CD4-positive, alpha-beta T cell (primary cell): ENCODE measurements at places on chromosomes 4 and X. TPM values are rescaled to one million over a fixed set of nuclear protein-coding genes. Genes with fewer than 3 reads are reported as not detected.

Gene INPP4B
- 50.7 TPM for total RNA-seq

Gene EGFL6
- not detected for total RNA-seq

Gene GLUD2
- total RNA-seq, result 0.31 TPM

Gene RTL5
- total RNA-seq, result 1.1 TPM

Gene RTL9
- not detected for total RNA-seq

Gene PPP4R3C
- not detected for total RNA-seq

Gene PNMA3
- total RNA-seq, result 2.6 TPM

Gene ARHGAP36
- not detected for total RNA-seq

Gene FGG
- not detected for total RNA-seq

DNA sequence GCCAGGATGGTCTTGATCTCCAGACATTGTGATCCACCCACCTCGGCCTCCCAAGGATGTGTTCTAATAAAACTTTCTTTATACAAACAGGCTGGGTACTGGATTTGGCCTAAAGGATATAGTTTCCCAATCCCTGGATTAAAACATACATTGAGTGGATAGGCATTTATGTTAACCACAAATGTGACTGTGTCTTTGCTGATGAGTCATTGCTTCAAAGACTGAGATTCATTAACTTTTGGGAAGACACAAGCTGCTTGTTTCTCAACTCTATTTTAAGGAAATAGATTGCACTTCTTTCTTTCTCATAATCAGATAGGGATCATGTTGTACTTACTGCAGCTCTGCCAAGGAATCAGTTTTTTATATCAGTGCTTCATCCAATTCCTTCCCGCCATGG, 131.3 kb upstream of the AGA start:
- no peak for DNase-seq
- H3K4me3 ChIP-seq, result no peak overlapping the region
- no peaks in the 10 kb centered on the region for H3K36me3 ChIP-seq
- H3K27ac ChIP-seq, result no peak overlapping the region
- H3K27me3 ChIP-seq, result no peaks in the 10 kb centered on the region

GRCh38 chrX:80578517-80579105, 158.4 kb downstream of the TENT5D start:
- no peak overlapping the region for H3K4me3 ChIP-seq
- H3K27ac ChIP-seq, result no peak overlapping the region
- no peak for DNase-seq
- no peaks in the 10 kb centered on the region for H3K36me3 ChIP-seq

DNA sequence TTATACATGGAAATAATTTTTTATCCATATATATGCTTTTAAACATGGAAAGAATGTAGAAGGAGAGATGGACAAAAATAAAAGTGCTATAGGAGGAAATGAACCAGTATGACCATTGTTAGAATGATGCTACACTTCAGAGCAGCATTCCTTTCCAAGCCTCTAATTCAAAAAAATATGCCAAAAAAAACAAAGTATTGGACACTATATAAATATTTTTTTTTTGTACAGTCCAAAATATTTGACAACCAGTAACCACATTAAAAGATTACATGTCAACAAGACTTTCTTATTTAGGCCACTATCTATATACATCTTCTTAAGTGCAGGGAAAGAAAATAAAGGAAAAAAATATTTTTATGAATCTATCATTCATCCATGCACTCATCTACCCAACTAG, 198.6 kb downstream of the LRBA start:
- no peak overlapping the region for H3K27ac ChIP-seq
- H3K27me3 ChIP-seq, result no peaks in the 10 kb centered on the region
- H3K4me1 ChIP-seq, result no peaks in the 10 kb centered on the region
- peaks cover 12% of the 10 kb centered on the region for H3K36me3 ChIP-seq

- H3K4me1 ChIP-seq, result no peaks in the 10 kb centered on the region
- DNase-seq, result no peak
- no peak overlapping the region for H3K4me3 ChIP-seq
- no peak overlapping the region for H3K27ac ChIP-seq
- H3K27me3 ChIP-seq, result no peaks in the 10 kb centered on the region
- H3K36me3 ChIP-seq, result no peaks in the 10 kb centered on the region
These were observed 41.8 kb upstream of the PDLIM5 start for GRCh38 chr4:94409962-94410361.

GRCh38 chrX:24508375-24508774, 43.3 kb downstream of the PDK3 start:
- H3K4me1 ChIP-seq, result no peaks in the 10 kb centered on the region
- no peak overlapping the region for H3K4me3 ChIP-seq
- no peak for DNase-seq
- H3K36me3 ChIP-seq, result peaks cover 39% of the 10 kb centered on the region

DNA sequence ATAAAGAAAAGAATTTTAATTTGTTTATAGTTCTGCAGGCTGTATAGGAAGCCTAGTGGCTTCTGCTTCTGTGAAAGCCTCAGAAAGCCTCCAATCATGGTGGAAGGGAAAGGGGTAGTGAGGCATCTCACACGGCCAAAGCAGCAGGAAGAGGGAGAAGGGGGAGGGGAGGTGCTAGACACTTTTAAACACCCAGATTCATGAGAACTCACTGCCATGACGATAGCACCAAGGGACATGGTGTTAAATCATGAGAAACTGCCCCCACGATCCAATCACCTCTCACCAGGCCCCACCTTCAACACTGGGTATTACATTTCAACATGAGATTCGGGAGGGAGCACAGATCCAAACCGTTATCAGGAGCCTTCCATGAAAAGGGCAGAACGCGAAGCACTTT, 18.1 kb downstream of the SMIM31 start:
- H3K36me3 ChIP-seq, result no peaks in the 10 kb centered on the region
- H3K4me1 ChIP-seq, result no peaks in the 10 kb centered on the region
- no peak overlapping the region for H3K4me3 ChIP-seq
- H3K27ac ChIP-seq, result no peak overlapping the region
- no peak for DNase-seq
- no peaks in the 10 kb centered on the region for H3K27me3 ChIP-seq

DNA sequence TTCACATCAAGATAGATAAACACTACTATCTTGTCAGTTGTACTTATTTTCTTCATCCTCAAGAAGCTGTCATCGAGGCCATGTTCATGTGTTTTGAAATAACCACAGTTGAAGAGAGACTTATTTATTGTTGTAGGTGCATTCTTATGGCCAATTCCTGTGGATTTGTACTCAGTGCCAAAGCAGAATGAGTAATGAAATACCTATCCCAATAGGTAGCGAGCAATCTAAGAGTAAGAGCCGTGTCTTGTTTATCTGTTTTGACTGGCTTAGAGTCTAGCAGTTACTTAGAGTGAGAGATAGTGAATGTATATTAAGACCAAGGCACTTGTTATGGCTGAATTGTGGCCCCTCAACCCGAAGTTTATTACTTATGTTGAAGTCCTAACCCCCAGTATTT, 631.0 kb upstream of the SPANXN1 start:
- no peak overlapping the region for H3K4me3 ChIP-seq
- H3K36me3 ChIP-seq, result no peaks in the 10 kb centered on the region
- H3K27ac ChIP-seq, result no peak overlapping the region
- no peaks in the 10 kb centered on the region for H3K4me1 ChIP-seq
- DNase-seq, result no peak

DNA sequence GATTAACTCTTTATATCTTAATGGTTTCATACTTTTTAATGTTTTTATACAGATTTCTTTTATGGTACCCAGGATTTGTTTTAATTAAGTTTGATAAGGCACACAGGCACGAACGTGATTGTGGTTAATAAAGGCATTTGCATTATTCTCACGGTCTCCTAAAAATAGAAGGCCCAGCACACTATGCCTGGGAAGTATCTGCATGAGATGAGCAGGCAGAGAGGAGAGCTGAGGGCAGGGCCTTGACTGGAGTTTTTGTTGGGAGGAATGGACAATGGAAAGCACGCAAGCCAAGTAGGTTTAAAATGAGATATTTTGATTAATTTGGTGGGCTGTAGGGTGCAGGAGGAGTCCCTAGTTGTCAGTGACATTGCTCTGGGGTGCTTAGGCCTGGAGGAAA, 1714.3 kb upstream of the PCDH7 start:
- H3K27ac ChIP-seq, result no peak overlapping the region
- H3K27me3 ChIP-seq, result no peaks in the 10 kb centered on the region
- H3K4me3 ChIP-seq, result no peak overlapping the region

GRCh38 chr4:182242787-182243186, 415 bp upstream of the TENM3 start:
- no peak for DNase-seq
- no peaks in the 10 kb centered on the region for H3K27me3 ChIP-seq
- no peak overlapping the region for H3K4me3 ChIP-seq

DNA sequence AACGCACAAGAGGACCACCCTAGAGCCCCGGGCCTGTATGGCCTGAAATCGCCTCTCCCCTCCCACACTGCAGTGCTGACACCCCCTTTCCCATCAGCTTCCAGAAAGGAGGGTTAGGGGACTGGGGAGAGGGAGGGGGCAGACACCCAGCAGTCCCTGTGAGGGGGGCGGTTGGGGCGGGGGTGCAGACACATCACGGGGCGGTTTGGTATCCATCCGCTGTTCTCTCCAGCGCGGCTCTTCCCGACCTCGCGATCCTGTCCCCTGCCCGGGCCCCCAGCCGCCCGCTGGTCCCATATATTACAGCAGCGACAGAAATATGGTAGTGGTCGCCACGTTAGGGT, 404 bp upstream of the GPRASP2 start:
- peak overlapping the region; percentile 62 for H3K4me3 ChIP-seq
- no peak for DNase-seq
- H3K27ac ChIP-seq, result no peak overlapping the region

GRCh38 chr4:186722796-186723291, 812 bp downstream of the FAT1 start:
- H3K27ac ChIP-seq, result no peak overlapping the region
- H3K4me3 ChIP-seq, result no peak overlapping the region

GRCh38 chr4:158164768-158165213, 8.0 kb downstream of the GASK1B start:
- no peaks in the 10 kb centered on the region for H3K36me3 ChIP-seq
- no peak overlapping the region for H3K4me3 ChIP-seq
- no peak for DNase-seq

DNA sequence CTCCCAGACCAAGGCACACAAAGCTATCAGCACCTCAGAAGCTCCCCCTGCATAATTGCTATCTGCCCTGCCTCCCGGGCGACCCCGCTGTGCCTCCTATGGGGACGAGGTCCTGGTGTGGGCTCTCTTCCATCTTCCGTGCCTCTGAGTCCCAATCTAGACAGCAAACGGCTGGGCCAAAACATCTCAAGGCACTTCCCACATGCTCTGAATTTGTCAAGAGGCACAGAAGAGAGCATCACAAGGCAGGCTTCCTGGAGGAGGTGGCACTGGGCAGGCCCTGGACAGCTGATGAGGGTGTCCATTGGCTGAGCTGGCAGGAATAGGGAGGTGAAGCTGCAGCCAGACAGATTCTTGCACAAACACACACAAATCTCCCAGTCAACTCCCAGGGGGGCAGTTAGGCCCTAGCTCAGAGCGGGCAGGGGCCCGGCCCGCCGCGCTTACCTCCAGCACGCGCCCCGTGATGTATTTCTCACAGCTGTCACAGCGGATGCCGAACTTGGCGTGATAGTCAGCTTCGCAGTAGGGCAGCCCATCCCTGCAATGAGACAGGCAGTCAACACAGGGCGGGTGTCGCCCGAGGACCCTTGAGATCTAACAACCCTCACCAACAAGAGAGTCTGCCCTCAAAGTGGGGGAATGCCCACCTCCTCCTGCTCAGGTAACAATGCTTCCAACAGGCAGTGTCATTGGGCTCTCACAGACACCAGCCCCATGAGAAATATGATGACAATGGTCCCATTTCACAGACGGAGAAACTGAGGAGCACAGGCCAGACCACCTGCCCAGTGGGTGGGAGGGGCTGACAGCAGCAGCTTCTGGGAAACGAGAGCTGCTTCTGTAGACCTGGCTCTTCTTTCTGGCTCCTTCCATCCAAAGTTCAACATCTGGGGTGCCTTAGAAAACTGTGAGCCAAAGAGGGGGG, 81.2 kb downstream of the ABLIM2 start:
- no peaks in the 10 kb centered on the region for H3K4me1 ChIP-seq
- no peak overlapping the region for H3K27ac ChIP-seq
- DNase-seq, result no peak
- no peaks in the 10 kb centered on the region for H3K36me3 ChIP-seq

GRCh38 chrX:3712051-3712869, 1.2 kb downstream of the PRKX start:
- H3K4me1 ChIP-seq, result peaks cover 32% of the 10 kb centered on the region
- DNase-seq, result no peak
- H3K27me3 ChIP-seq, result no peaks in the 10 kb centered on the region
- peak overlapping the region; percentile 76 for H3K4me3 ChIP-seq
- H3K27ac ChIP-seq, result peak overlapping the region; percentile 52

GRCh38 chrX:38154340-38154739, 66.3 kb downstream of the SRPX start:
- no peaks in the 10 kb centered on the region for H3K36me3 ChIP-seq
- no peak overlapping the region for H3K4me3 ChIP-seq
- no peak overlapping the region for H3K27ac ChIP-seq
- H3K4me1 ChIP-seq, result no peaks in the 10 kb centered on the region
- DNase-seq, result no peak

DNA sequence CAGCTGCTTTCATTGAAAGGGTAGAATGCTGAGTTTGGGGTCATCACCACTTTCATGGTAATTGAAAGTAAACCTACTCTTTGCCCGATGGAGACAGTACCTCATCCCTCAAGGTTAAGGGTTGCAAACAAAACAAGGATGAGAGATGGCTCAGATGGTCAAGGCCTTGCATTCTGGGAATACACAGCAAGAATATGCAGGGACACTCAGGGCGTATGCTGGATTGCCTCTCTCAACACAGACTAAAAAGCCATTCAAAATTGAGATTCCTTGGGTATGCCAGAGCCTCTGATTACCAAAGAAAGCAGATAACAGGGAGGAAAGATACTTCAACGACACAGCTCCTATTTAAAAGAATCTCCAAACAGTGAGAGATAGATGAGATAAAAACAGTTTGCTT, 310.4 kb downstream of the ARAP2 start:
- H3K36me3 ChIP-seq, result no peaks in the 10 kb centered on the region
- H3K27ac ChIP-seq, result no peak overlapping the region
- H3K4me3 ChIP-seq, result no peak overlapping the region
- H3K4me1 ChIP-seq, result no peaks in the 10 kb centered on the region

- H3K4me3 ChIP-seq, result no peak overlapping the region
- H3K4me1 ChIP-seq, result no peaks in the 10 kb centered on the region
- no peak for DNase-seq
These were observed 161.2 kb downstream of the EFNB1 start for GRCh38 chrX:68989865-68990606.

DNA sequence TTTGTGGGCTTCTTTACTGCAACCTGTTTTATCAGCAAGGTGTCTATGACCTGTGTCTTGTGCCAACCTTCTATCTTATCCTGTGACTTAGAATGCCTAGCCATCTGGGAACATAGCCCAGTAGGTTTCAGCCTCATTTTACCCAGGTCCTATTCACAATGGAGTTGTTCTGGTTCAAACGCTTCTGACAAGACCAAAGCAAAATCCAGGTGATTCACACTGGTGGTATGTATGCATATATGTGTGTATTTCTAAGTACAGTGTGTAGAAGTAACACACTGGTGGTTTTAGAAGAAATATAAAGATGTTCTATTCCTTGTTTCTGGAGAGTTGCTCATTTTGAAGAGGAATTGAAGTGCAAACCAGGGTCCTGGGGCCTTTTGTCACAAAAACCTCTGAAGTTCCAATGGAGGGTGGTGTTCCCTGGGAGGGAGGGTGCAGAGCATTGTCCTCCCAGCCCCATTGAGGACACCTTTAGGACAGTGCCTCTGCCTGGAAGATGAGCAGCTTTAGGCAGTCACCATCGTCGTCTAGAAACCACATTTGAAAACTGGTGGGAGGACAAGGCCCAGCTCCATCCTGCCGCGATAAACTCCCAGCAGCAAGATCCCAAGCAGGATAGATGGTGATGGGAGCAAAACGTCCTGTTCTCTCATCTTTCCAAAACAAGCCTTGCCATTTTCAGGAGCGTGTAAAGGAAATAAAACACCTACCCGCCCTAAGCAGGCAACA, 191.4 kb downstream of the TSPAN5 start:
- no peak overlapping the region for H3K4me3 ChIP-seq
- H3K27ac ChIP-seq, result no peak overlapping the region
- no peaks in the 10 kb centered on the region for H3K27me3 ChIP-seq
- no peak for DNase-seq
- peaks cover 18% of the 10 kb centered on the region for H3K4me1 ChIP-seq
